Fibroblast of lung (primary cell): ENCODE measurements at places on chromosomes 5 and 9. TPM values are rescaled to one million over a fixed set of nuclear protein-coding genes. Genes with fewer than 3 reads are reported as not detected.

IFNB1 gene
- total RNA-seq, result under 0.01 and 0.17 TPM in 2 replicates

TMC1 gene
- 0.33 TPM in 1 of 2 replicates, not detected in the other for total RNA-seq

CARTPT gene
- not detected in 2 replicates for total RNA-seq

SOX30 gene
- under 0.01 TPM in 1 of 2 replicates, not detected in the other for total RNA-seq

GRCh38 chr5:92206681-92207080 lies 823.6 kb upstream of the ARRDC3 start:
- H3K27ac ChIP-seq, result no peak overlapping the region
- no peaks in the 10 kb centered on the region for H3K27me3 ChIP-seq

DNA sequence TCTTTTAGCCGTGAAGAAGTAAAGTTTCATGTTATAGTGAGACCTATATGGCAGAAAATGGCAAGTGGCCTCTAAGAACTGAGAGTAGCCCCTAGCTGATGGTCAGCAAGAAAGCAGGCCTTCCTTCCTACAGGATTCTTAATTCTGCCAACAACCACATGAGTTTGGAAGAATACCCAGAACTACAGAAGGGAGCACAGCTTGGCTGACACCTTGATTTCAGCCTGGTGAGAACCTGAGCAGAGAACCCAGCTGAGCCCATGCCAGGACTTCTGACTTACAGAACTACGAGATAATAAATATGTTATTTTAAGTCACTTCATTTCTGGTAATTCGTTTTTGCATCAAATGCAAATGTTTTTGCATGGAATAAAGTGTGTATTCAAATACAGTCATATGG lies 5.9 kb upstream of the FBXL17 start:
- H3K36me3 ChIP-seq, result no peaks in the 10 kb centered on the region
- no peak overlapping the region for H3K4me3 ChIP-seq
- no peak for DNase-seq

DNA sequence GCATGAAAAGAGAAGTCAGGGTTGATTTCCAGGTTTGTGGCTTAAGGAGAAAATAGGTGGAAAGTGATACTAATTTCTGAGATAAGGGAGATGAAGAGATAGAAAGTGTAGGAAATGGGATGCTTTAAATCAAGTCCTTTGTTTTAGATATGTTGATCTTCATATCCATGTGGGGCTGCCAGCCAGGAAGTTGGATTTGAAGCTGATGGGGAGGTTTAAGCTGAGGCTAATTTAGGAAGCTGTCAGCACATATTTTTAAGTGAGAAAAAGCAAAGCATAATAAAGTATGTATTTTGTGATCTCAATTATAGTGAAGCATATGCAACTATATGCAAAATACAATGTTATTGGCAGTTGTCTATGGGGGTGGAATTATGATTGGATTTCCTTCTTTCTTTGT lies 428.4 kb downstream of the CSNK1G3 start:
- no peaks in the 10 kb centered on the region for H3K4me1 ChIP-seq
- no peaks in the 10 kb centered on the region for H3K36me3 ChIP-seq
- no peak overlapping the region for H3K4me3 ChIP-seq
- H3K27ac ChIP-seq, result no peak overlapping the region

DNA sequence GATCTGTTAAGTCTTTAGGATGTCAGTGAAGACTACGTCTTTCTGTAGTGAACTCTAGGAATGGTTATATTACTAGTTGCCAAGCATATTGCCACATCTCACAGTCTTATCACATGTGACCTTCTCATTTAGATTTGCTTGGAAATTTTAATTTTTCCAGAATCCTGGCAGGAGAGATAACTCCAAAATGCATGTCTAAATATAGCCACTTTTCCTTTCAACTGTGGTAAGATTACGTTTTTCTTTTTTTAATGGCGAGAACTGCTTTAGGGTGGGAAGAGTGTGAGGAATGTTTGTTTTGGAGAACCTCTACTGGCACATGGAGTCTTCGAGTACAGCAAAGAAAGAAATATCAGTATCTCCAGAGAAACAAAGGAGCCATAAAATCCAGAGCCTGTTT lies 91.7 kb upstream of the ADAMTSL1 start:
- DNase-seq, result no peak
- no peaks in the 10 kb centered on the region for H3K4me1 ChIP-seq
- H3K36me3 ChIP-seq, result no peaks in the 10 kb centered on the region

GRCh38 chr5:61414806-61415205 lies 82.7 kb downstream of the ZSWIM6 start:
- no peaks in the 10 kb centered on the region for H3K36me3 ChIP-seq
- H3K4me1 ChIP-seq, result peaks cover 2% of the 10 kb centered on the region
- H3K27me3 ChIP-seq, result no peaks in the 10 kb centered on the region
- DNase-seq, result no peak

DNA sequence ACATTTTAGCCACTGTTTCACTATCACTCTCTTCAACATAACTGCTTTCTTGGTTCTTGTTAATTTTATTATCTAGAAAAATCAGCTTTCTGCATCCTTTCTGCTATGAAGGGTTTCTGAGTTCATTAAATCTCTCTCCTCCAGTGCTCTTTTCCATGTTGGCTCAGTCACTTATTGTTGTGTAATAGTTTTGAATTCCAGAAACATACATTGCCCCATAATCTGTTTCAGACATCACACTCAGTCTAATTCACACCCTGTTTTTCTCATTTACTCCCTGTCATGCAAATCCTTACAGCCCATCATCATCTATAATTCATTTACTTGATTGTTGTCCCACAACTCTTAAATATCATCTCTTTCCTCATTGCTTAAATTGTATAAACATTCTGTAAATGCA lies 176.1 kb upstream of the CDH12 start:
- H3K4me3 ChIP-seq, result no peak overlapping the region
- no peaks in the 10 kb centered on the region for H3K27me3 ChIP-seq
- no peaks in the 10 kb centered on the region for H3K4me1 ChIP-seq

- DNase-seq, result no peak
- no peaks in the 10 kb centered on the region for H3K27me3 ChIP-seq
- no peak overlapping the region for H3K4me3 ChIP-seq
- H3K36me3 ChIP-seq, result no peaks in the 10 kb centered on the region
- peaks cover 4% of the 10 kb centered on the region for H3K4me1 ChIP-seq
Measured at GRCh38 chr5:119361594-119362125, 5.8 kb downstream of the TNFAIP8 start.
